ENCODE measurements at places on chromosomes 5 and 9. TPM values are rescaled to one million over a fixed set of nuclear protein-coding genes. Genes with fewer than 3 reads are reported as not detected.

The GGTA1 gene
- not detected for total RNA-seq

DNA sequence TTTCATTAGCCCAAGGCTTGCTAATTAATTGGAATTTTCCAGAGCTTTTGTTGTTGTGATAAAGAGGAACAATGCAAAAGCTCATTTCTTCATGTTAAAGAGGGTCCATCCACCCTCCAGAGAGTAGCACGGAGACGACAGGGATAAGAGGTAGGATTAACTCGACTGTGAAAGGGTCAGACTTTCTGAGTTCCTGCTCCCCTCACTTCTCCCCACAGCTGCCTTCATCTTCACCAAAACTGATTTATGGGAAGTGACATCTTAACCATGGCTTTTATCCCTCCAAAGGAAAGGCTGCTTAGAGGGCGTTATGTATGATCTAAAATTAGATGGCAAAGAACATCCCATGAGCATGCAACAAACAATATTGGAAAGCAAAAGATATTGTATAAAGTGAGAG is 135.5 kb downstream of the GLIS3 start:
- no peak for DNase-seq

The BTNL3 gene
- not detected for total RNA-seq

The CIZ1 gene
- 51.0 TPM for total RNA-seq

The GADD45G gene
- total RNA-seq, result 3.8 TPM

The ANKRD20A1 gene
- not detected for total RNA-seq

The NR6A1 gene
- total RNA-seq, result 0.89 TPM
